A549 treated with Mapracorat at 1 μM for 4 hours (cell line): ENCODE measurements at places on chromosomes 11 and 22. TPM values are rescaled to one million over a fixed set of nuclear protein-coding genes. Genes with fewer than 3 reads are reported as not detected.

The SERHL2 gene
- total RNA-seq: 0.28 to 0.56 TPM (median 0.29 TPM) in 5 replicates

The IL18 gene
- total RNA-seq: 92.0 to 106 TPM (median 103 TPM) in 5 replicates

The HOATZ gene
- total RNA-seq: not detected in 5 replicates

The MN1 gene
- 2.4 to 3.5 TPM (median 3.1 TPM) in 5 replicates for total RNA-seq

The PKP3 gene
- total RNA-seq: 24.1 to 42.6 TPM (median 38.1 TPM) in 5 replicates

The OR52I1 gene
- not detected in 5 replicates for total RNA-seq

The TIGD3 gene
- total RNA-seq: 0.42 to 0.92 TPM (median 0.82 TPM) in 5 replicates

The HPX gene
- 0.27 to 0.75 TPM (median 0.59 TPM) in 5 replicates for total RNA-seq

The OR51B2 gene
- not detected in 5 replicates for total RNA-seq

The TRIM29 gene
- 19.3 to 24.1 TPM (median 22.6 TPM) in 5 replicates for total RNA-seq

The HTATIP2 gene
- 185 to 198 TPM (median 192 TPM) in 5 replicates for total RNA-seq

The TSGA10IP gene
- total RNA-seq: not detected in 5 replicates

The CCDC87 gene
- total RNA-seq: 0.60 to 0.67 TPM (median 0.63 TPM) in 5 replicates

The BACE1 gene
- 8.5 to 10.3 TPM (median 10.1 TPM) in 5 replicates for total RNA-seq

The OR6Q1 gene
- not detected in 5 replicates for total RNA-seq

The GTSE1 gene
- 27.9 to 35.6 TPM (median 31.7 TPM) in 5 replicates for total RNA-seq

The TRIM48 gene
- total RNA-seq: not detected in 5 replicates

The MIF gene
- 518 to 960 TPM (median 932 TPM) in 5 replicates for total RNA-seq

The MFNG gene
- total RNA-seq: 1.2 to 2.7 TPM (median 1.9 TPM) in 5 replicates

The ANGPTL5 gene
- 0.05 to 0.10 TPM in 2 of 5 replicates, not detected in the others for total RNA-seq

The ADAMTS15 gene
- 4.7 to 8.1 TPM (median 6.8 TPM) in 5 replicates for total RNA-seq

The MRGPRX4 gene
- not detected in 5 replicates for total RNA-seq

The FGF19 gene
- total RNA-seq: 0.05 to 0.12 TPM (median 0.08 TPM) in 4 of 5 replicates, not detected in the other

The KRTAP5-1 gene
- total RNA-seq: not detected in 5 replicates

The PATE2 gene
- total RNA-seq: not detected in 5 replicates
